Endothelial cell (in vitro differentiated cells): ENCODE measurements at places on chromosomes 2 and 18. TPM values are rescaled to one million over a fixed set of nuclear protein-coding genes. Genes with fewer than 3 reads are reported as not detected.

Gene ABHD1
- total RNA-seq, result 0.31 TPM

Gene ANKRD30B
- total RNA-seq, result not detected

Gene POLR1B
- 22.1 TPM for total RNA-seq

Gene DES
- 0.10 TPM for total RNA-seq

Gene FSHR
- total RNA-seq, result not detected

Gene TMEM185B
- 38.4 TPM for total RNA-seq

Gene LOXHD1
- total RNA-seq, result 0.23 TPM

Gene DCDC2C
- total RNA-seq, result not detected

Gene PHOSPHO2
- 10.5 TPM for total RNA-seq

Gene GRB14
- total RNA-seq, result 5.8 TPM

- H3K27me3 ChIP-seq, result peaks cover 13% of the 10 kb centered on the region
- H3K36me3 ChIP-seq, result peaks cover 3% of the 10 kb centered on the region
- no peak for DNase-seq
- no peaks in the 10 kb centered on the region for H3K4me1 ChIP-seq
- H3K27ac ChIP-seq, result no peak overlapping the region
Observed at GRCh38 chr2:71710367-71711132, 257.2 kb downstream of the DYSF start.

DNA sequence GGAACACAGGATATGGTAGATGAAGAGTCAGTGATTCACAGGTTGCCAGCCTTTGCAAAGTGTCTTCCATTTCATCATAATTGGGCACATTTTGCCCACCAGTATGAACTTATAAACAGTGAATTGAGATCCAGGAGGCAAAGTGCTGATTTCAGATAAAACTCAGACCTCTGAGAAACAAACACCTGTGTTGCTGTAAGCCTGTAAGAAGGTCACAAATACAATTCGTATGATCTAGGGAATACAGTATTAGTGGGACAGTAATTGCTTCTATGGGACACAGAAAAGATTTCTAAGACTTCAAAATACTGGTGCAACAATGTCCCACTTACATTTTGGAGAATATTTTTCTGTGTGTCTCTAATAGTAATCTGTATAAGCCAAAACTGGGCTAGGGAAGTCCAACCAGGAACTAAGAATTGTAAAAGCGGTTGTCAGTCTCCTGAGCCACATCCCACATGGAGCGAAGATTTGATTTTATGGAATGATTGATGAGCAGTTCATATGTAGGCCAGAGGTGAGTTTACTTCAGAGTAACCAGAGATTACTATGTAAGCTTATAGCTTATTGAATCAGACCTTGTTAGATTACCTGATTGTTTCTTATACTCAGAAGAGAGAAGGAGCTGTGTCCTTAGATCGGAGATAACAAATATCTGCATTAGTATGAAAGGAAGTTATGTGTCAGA, 728.4 kb downstream of the LRRTM4 start:
- H3K27me3 ChIP-seq, result peaks cover 3% of the 10 kb centered on the region
- no peak overlapping the region for H3K4me3 ChIP-seq
- H3K27ac ChIP-seq, result no peak overlapping the region
- H3K36me3 ChIP-seq, result no peaks in the 10 kb centered on the region

DNA sequence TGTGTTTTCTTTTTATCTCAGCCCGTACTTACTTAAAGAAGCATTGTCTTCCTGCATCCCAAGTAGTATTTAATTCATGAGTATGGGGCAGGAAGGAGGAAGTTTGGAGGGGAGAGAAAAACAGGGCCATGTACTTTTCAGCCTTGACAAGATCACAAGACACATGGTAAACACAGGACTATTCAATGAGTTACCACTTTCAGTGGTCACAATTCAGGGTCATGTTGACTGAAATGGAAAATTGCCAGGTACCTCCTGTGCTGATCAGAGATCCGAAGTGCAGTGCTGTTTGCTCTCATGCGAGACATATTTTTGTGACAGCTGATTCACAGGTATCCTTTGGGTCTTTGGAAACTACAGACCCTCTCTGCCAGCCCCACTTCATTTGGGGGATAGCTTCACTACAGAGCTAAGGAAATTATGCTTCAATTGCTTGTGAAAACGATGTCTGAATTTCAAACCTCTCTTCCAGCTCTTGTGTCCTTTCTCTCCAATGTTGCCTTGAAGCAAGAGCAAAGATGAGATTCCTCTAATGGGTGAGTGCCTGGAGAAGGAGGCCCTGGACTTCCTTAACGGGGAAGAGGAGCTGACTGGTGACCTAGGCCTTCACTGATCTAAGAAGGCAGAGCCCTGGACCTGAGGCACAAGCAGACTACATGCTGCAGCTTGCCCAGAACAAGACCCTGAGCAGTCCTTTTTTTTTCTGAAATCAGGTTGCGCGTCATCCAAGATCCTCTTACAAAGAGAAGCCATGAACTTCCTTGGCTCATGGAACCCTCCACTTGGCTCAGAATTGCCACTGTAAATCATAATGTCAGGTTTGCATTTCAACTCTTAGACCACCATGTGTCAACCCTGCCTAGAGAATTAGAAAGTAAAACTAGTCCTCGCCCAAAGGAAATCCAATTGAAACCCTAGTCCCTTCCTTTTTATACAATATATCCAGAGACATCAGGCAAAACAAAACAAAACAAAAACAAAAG, 44.1 kb downstream of the EVA1A start:
- peaks cover 4% of the 10 kb centered on the region for H3K27me3 ChIP-seq
- peaks cover 62% of the 10 kb centered on the region for H3K36me3 ChIP-seq
- no peak for DNase-seq
- peaks cover 33% of the 10 kb centered on the region for H3K4me1 ChIP-seq
- H3K4me3 ChIP-seq, result peak overlapping the region; percentile 27

DNA sequence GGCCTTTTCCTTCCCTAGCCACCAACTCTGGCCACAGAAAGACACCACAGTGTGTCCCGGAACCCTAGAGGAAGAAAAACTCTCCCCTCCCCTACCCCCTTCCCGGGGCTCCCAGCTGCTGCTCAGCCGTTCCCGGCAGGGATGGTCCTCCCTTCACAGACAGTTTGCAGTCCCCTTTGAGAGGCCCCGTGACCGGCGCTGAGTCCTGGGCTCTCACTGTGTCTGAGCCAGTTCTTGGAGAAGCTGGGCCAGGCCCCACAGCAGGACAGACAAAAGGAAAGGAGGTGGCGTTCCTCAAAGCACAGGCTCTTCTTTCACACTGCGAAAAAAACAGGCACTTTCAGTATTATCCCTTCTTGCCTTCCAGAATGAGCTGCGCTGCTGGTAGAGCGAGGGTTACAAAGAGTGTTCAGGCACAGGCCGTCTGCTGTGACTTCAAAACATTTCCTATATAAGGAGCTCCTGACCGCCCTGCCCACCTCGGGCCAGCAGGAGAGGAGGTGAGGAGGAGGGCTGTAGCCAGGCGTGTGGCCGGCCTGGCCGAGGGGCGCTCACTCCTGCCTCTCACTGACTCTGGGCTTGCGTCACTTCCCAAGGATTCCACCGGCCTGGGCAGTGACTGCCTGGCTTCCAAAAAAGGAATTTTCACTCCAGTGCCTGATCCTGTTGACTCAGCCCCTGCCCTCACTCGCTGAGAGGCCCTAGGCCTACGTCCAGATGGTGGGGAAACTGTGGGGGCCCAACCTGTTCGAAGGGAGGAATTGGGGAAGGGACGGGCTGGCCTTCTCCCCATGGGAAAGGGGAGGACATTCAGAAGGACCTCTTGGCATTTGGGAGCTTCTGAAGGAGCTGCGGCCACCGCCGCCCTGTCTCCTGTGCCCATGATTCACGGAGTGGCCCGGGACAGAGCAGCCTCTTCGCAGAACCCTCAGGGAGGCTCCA, 24.9 kb downstream of the CIDEA start:
- peak; percentile 65 for DNase-seq
- H3K4me1 ChIP-seq, result peaks cover 31% of the 10 kb centered on the region
- peaks cover 5% of the 10 kb centered on the region for H3K27me3 ChIP-seq
- peak overlapping the region; percentile 85 for H3K27ac ChIP-seq
- H3K4me3 ChIP-seq, result no peak overlapping the region
- no peaks in the 10 kb centered on the region for H3K36me3 ChIP-seq

GRCh38 chr2:114940785-114941458, 498.5 kb downstream of the DPP10 start:
- peaks cover 2% of the 10 kb centered on the region for H3K27me3 ChIP-seq
- no peaks in the 10 kb centered on the region for H3K36me3 ChIP-seq
- no peak overlapping the region for H3K27ac ChIP-seq
- H3K4me3 ChIP-seq, result no peak overlapping the region
- H3K4me1 ChIP-seq, result no peaks in the 10 kb centered on the region

- peaks cover 6% of the 10 kb centered on the region for H3K4me1 ChIP-seq
- H3K27me3 ChIP-seq, result peaks cover 4% of the 10 kb centered on the region
- peaks cover 8% of the 10 kb centered on the region for H3K36me3 ChIP-seq
- H3K4me3 ChIP-seq, result no peak overlapping the region
Observed at GRCh38 chr2:241908686-241909420, 39.3 kb downstream of the RTP5 start.

DNA sequence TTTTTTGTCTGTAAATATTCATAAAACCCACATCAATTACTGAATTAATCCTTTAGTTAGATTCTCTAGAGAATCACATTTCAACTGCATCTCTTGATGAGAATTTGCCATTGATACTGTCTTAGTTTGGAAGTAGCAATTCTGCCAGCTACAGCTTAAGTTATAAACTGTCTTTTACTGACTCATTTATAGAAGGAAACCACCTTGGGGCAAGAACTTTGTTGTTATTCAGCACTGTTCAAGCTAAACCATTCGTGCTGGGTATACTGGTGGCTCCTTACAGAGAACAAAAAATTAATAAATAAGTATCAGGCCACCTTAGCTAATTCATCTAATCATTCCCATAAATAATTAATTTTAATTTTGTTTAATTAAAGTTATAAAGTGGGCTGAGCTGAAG, 1082.6 kb upstream of the CELF4 start:
- H3K27me3 ChIP-seq, result peaks cover 2% of the 10 kb centered on the region
- H3K27ac ChIP-seq, result no peak overlapping the region
- no peaks in the 10 kb centered on the region for H3K4me1 ChIP-seq
- H3K4me3 ChIP-seq, result no peak overlapping the region
- no peak for DNase-seq
- no peaks in the 10 kb centered on the region for H3K36me3 ChIP-seq

DNA sequence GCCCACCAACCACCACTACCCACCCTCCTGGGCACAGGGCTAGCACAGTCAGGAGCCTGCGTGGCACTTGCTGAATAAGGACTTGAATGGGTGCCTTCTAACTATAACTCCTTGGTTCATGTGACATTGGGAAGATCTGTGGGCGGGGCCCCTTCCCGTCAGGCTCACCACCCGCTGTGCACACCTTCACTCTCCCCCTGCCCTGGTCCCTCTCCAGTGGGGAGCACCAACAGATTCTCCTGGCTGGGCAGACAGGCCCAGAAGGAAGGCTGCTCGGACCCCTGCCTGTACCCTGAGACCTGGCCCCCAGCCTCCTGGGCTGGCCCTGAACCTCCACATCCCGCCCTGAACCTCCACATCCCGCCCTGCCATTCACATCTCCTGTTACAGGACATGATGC, 33.4 kb upstream of the POMC start:
- no peaks in the 10 kb centered on the region for H3K36me3 ChIP-seq
- H3K27me3 ChIP-seq, result peaks cover 7% of the 10 kb centered on the region
- no peak overlapping the region for H3K4me3 ChIP-seq
- H3K4me1 ChIP-seq, result peaks cover 11% of the 10 kb centered on the region

- no peak for DNase-seq
- H3K4me1 ChIP-seq, result peaks cover 3% of the 10 kb centered on the region
- H3K4me3 ChIP-seq, result no peak overlapping the region
Observed at GRCh38 chr2:231391981-231392380, 3.5 kb upstream of the B3GNT7 start.

GRCh38 chr2:207166039-207166348, 246 bp upstream of the KLF7 start:
- peaks cover 22% of the 10 kb centered on the region for H3K36me3 ChIP-seq
- DNase-seq, result peak; percentile 99
- H3K4me3 ChIP-seq, result peak overlapping the region; percentile 97
- H3K4me1 ChIP-seq, result peaks cover 54% of the 10 kb centered on the region
- H3K27me3 ChIP-seq, result peaks cover 18% of the 10 kb centered on the region

GRCh38 chr18:32548688-32549087, 78.0 kb upstream of the GAREM1 start:
- H3K4me1 ChIP-seq, result peaks cover 6% of the 10 kb centered on the region
- no peaks in the 10 kb centered on the region for H3K27me3 ChIP-seq
- no peaks in the 10 kb centered on the region for H3K36me3 ChIP-seq
- H3K27ac ChIP-seq, result no peak overlapping the region
- no peak for DNase-seq
